ENCODE measurements at places on chromosomes 4 and X.

DNA sequence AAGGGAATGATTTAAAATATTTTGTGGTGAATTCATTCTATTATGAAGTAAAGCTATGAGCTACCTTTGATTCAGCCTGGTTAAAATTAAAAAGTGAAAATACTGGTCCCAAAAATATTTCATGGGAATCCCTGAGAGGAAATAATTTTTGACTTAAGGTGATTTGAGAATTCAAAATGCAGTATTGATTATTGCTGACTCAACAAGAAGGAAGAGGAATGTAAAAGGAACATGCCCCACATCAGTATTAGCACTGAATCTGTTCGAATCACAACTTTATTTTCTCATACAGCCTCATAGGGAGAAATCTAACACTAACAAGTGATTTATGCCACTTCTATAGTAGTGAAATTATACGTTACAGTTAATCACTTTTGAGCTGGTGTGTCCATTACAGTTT is 27.7 kb downstream of the EIF2S3 start:
- no peak for DNase-seq

DNA sequence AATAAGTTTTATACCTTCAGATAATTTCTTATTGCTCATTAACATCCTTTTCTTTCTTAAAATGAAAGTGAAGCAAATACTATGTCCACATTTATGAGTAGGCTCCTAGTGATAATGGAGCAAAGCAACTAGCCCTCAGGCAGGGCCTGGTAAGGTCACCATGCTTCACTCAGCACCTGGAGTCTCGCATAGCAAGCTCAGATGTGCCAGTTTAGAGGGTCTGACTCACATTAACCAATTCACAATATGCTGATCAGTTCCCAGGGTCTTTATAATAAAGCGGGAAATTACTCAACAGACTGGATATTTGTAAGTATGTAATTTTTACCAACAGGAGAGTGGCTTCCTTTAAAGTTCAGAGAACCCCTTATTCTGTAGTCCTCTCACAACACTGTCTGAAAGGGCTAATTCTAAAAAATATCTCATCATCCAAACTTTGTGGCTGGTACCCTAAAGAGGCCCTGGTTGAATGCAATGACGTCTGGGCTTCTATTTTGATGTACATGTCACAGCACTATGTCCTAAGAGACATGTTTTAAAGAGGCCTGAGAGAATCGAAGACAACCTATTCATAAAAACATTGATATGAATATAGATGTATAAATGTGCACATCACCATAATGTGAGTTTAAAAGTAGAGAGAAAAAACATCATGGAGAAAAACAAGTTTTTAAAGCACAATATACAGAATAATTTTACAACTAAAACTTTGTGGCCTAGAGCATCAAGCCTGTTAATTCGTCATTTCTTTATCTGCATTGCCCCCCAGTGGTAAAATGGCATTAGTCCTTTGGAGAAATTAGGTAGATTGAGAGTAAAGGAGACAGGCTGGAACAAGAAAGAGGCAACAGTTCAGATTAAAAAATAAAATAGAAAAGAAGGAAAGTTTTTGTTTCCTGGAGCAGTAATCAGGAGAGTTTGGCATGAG is 44.3 kb downstream of the IL21 start:
- no peak for DNase-seq

DNA sequence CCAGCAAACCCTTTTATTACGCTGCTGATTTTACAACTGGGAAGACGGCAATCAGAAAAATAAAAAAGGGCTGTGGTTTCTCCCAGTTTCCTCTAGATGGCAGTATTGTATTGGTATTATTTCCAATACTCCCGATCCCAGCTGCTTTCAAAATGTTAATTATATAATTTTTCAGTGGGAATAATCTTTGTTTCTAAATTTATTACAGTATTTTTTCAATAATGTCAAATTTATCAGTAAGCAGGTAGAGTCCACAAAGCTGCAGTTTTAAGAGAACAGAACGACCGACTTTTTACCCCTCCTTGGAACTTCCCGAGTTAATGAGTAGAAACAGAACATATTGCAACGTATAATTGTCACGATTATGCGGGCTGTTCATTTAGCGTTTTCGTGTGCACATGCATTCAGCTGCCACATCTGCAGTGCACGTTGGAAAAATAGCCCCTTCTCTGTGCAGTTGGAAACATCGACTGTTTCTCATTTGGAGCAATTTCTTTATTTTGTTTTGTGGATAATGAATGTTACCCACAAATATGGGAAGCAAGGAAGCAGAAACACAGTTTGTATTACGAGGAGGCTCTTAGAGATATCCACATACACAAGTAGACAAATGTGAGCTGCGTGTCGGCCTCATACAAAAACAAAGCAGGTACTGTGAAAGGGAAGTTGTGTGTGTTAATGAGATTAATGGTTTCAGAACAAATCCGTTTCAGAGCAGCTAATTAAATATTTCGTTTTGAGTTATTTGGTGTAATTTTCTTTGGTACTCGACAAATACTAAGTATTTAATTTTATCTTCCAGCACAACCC is 188.0 kb downstream of the STIM2 start:
- DNase-seq, result peak; percentile 13

DNA sequence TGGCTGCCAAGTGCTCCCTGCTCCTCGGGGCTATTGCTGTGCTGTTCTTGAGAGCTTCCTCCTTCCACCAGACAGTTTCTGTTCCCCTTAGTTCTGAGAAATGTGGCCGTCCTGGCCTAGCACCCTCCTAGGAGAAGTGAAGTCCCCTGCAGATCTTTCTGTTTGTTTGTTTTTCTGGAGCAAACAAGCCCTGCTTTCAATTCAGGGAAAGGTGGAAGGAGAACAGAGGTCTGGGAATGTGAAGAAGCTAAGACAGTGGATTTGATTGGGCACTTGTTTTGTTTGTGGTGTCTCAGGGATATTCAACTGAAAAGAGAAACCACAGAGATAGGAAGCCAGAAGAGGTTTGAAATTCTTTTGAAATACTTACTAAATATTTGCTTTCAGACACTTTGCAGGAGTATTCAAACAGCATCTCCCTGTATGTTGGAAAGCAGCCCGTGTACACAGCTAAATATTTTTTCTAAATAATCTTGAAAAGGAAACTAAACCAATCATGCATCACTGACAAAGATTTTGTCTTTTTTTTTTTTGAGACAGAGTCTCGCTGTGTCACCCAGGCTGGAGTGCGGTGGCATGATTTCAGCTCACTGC is 36.5 kb upstream of the PPM1K start:
- no peak for DNase-seq

GRCh38 chr4:170398218-170398617 is 308.5 kb upstream of the AADAT start:
- no peak for DNase-seq

DNA sequence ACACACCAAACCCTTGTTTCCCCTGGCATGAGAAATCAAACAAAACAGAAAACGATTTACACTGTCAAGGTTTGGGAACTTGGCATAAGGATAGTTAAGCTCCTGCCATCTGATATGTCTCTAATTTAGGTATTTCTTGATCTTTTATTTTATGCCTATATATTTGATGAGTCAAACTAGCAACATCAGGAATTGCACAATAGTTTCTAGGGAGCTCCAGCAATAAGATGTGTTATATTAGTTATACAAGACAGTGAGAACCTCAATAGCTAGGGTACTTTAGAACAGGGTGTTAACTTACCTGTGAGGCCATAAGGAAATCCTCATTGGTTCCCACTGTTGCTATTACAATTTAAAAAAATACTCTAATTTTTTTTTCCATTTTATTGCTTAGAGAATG is 474.2 kb downstream of the GBA3 start:
- DNase-seq, result no peak

DNA sequence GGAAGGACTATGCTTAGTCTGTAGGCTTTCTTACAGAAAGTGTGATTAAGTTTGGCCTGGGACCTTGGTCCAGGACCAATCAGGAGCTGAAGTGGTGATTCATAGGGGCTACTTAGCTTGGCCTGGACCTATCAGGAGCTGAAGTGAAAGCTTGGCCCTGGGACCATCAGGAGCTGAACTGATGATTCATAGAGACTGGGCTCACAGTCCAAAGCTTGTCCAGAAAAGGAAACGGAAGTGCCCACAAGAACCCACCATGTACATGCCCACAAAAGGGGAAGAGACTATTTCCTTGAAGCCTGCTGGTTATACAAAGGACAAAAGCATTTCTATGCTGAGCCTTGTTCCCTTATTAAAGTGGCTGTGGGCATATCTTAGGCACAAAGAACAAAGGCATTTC is 12.6 kb downstream of the TENT5D start:
- no peak for DNase-seq

GRCh38 chr4:185068837-185069236 is 50.5 kb downstream of the HELT start:
- no peak for DNase-seq

DNA sequence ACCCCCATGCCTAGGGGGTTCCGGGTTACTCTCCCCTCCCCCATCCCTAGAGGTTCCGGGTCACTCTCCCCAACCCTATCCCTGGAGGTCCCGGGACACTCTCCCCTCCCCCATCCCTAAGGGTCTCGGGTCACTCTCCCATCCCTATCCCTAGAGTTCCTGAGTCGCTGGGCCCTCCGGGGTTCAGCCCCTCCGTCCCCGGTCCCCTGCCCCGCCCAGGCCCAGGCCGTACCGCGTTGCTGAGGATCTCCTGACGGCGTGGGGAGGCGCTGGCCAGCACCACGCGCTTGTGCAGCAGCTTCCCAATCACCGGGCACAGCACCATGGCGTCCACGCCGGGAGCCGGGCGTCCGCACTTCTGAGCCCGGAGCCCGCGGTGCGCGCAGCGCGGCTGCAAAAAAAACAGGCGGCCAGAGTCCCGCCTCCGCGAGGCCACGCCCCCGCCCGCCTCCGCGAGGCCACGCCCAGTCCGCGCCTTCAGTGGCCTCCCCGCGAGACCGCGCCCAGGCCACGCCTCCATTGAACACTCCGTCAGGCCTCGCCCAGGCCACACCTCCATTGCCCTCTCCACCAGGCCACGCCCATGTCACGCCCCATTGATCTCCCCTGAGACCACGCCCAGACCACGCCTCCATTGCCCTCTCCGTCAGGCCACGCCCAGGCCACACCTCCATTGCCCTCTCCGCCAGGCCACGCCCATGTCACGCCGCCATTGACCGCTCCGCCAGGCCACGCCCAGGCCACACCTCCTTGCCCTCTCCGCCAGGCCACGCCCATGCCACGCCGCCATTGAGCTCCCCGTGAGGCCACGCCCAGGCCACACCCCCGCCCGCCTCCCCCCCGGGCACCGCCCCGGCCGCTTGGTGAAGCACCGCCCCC is at the start of gene ASMTL:
Gene ASMTL (minus strand): TSS at position 394 of the 879 bp plus-strand sequence. CDS start 69 bp downstream, at position 325.
- DNase-seq, result no peak

DNA sequence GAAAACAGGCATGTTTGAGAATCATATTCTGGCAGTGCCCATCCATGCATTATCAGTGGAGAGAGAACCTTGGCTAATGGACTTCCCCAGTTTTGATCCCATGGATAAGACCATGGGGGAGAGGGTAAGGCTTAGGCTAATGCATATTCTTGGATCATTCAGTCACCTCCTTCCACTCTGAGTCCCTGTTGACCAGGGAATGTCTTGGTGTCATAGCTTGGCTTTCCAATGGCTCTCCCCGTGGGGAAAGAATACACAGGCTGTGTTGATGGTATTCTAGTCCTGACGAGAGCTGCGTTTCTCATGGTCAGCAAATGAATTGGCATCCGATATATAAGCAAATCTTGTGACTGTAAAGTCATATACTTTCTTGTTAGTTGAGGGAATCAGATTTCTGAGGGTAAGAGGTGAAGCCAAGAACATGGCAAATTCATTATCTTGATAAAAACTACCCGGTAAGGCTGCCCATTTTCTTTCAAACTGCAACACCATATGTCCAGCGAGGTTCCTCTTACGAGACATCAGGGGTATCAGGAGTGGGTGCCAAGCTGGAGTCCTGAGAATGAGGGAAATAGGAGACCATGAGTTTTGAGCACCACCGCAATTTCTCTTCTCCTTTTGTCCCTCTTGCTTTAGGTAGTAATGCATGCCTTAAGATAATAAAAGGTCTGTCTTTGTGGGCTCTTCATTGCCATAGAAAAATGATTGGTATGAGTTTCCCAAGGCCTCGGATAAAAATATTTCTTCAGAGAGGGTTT is 18.0 kb downstream of the RHOH start:
- DNase-seq, result no peak

GRCh38 chr4:148782284-148782683 is 340.1 kb upstream of the NR3C2 start:
- DNase-seq, result no peak

DNA sequence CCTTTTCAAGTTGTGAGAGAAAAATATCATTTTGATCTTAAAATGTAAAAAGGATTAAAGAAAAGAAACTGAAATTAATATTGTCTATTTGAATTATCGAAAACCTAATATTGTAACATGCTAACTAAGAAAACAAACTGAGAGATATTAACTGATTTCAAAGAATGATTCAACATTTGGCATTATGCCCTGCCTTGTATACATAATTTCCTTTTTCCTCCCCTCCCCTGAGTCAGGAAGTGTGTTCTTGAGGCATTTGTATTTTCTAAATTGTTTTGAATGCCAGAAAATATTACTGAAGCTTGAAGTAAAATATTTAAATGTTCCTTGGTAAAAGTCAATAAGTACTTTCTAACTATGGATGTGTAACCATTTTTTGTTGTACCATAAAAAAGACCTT is 49.4 kb downstream of the RPS6KA3 start:
- no peak for DNase-seq

GRCh38 chr4:35771571-35771970 is 472.7 kb downstream of the ARAP2 start:
- DNase-seq, result no peak

Measured in cerebellar nuclear complex (tissue), 1 donor.